ENCODE measurements at places on chromosomes 13 and 19.
A peak's percentile ranks its signal among the peaks of the same experiment; 100 is the strongest.

GRCh38 chr13:64099994-64100393 lies 2684.3 kb upstream of the PCDH20 start:
- no peak for DNase-seq

GRCh38 chr19:32809254-32809653 lies 60.3 kb downstream of the SLC7A9 start:
- no peak for DNase-seq

- no peak for DNase-seq
Measured at GRCh38 chr13:98461486-98462240, 115.2 kb downstream of the STK24 start.

GRCh38 chr13:105634059-105634458 lies 901.4 kb downstream of the EFNB2 start:
- no peak for DNase-seq

GRCh38 chr13:50599927-50600326 lies 243.6 kb downstream of the DLEU7 start:
- no peak for DNase-seq

- DNase-seq: no peak
Measured at GRCh38 chr19:6693056-6693471, 23.1 kb upstream of the TNFSF14 start.

- no peak for DNase-seq
Measured at GRCh38 chr13:100493418-100493817, 95.2 kb downstream of the GGACT start.

GRCh38 chr13:36428086-36428485 lies 4.2 kb upstream of the CCNA1 start:
- DNase-seq: no peak

DNA sequence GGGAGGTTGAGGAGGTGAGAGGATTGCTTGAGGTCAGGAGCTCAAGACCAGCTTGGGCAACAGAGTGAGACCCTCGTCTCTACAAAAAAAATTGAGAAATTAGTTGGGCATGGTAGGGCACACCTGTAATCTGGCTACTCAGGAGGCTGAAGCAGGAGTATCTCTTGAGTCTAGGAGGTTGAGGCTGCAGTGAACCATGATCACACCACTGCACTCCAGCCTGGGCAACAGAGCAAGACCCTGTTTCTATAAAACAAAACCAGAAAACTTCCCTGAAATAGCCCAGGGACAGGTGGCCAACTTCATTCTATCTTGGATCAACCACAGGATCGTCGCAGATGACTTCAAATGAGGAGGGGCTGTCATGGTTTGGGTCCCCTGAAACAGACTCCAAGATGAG lies 28.7 kb downstream of the COLGALT1 start:
- no peak for DNase-seq

- no peak for DNase-seq
Measured at GRCh38 chr13:63025741-63026140, 1610.1 kb upstream of the PCDH20 start.

DNA sequence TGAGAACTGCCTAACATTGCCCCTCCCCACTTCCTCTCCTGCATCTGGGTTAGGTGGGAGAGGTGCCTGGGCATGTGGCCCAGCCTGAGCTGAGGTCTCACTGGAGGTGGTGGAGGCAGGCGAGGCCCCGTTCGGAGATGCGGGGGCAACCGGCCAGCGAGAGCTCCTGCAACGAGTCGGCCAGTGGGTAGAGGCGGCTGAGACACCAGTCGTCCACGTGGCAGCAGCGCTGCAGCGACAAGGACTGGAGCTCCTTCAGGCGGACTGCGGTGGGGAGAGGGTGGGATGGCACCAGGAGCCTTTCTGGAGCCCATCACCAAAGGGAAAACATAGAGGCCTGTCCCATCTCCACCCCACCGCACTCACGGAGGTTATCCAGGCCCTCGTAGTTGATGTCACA lies 6.0 kb upstream of the B3GNT8 start:
- no peak for DNase-seq

- DNase-seq: no peak
Measured at GRCh38 chr19:3359919-3360420, 6.4 kb upstream of the NFIC start.

DNA sequence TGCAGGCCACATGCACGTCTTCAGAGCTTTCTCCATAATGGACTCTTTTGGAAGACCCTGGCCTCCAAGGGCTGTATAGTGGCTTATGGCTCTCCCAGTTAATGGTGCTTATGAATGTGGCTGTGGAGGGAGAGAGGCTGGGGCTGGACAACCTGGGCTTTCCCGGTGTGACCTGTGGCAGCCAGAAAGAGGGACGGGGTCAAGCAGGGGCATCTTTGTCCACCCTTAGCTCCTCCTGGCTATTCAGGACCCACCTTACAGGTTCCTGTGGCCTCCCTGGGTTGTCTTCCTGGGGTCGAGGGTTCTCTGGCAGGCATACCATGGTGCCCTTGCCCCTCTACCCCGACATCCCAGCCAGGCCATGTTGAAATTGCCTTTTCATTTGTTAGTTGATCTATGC lies 75.6 kb downstream of the SIPA1L3 start:
- DNase-seq: no peak

DNA sequence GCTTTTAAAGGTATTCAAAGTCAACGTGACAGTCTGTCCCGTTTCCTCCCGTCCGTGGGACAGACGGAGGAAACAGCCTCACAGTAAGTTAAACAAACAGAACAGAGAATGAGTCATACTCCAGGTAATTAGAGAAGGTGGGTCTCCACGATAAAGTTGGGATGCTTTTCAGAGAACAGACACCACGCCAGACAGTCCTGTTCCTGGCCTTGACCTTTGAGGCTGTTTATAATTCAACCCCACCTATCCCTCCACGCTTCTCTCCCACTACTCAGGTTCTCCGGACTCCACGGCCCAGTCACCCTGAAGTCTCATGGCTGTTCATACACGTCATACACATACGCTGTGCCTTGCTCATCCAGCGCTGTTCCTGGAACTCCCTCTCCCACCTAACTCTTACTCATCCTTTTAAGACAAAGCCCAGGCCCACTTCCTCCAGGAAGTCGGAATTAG lies 42.5 kb downstream of the ARHGEF18 start:
- no peak for DNase-seq

GRCh38 chr13:27355894-27356293 lies 68.5 kb upstream of the GTF3A start:
- no peak for DNase-seq

DNA sequence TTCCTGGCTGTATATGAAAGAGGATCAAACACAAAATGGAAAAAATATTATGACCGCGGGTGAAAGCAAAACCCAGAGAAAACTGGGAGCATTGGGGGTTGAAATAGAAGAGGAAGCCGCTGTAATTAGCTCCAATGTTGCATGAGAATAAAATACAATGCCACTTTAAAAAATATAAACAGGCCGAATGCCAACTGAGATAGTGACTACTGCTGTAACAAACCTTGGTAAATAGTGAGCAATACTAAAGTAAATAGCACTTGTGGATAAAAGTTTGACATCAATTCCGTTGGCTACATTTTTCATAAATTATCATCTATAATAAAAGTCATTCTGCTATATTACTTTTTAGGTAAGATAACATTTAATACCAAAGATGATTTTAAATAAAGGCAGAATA lies 395.8 kb upstream of the MIR17HG start:
- DNase-seq: no peak

DNA sequence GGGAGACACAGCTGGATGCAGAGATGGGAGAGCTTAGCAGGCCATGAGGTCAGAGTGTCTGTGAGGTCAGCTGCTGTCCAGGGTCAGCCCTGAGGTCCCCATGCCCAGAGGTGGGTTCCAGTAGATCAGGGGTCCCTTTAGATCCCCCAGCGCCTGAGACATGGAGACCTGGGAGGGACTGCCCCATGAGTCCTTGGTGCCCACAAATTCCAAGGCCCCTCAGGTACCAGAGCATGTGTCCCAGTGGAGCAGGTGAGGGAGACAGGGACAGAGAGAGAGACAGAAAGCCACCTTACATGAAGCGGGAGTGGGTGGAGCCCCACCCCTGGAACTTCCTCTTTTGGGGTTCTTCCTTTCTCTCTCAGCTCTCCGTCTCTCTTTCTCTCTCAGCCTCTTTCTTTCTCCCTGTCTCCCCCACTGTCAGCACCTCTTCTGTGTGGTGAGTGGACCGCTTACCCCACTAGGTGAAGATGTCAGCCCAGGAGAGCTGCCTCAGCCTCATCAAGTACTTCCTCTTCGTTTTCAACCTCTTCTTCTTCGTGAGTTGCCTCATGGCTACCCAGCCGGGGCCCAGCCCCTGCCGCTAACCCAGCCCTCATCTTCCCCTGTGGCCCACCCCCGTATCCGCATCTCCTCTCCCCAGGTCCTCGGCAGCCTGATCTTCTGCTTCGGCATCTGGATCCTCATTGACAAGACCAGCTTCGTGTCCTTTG lies at the start of gene CD37:
CD37 (plus strand) TSS at position 336 of the 713 bp plus-strand sequence; CDS start at position 471, 135 bp downstream.
- peak; percentile 63 for DNase-seq

- no peak for DNase-seq
Measured at GRCh38 chr13:99894840-99895443, 76.6 kb downstream of the ZIC5 start.

DNA sequence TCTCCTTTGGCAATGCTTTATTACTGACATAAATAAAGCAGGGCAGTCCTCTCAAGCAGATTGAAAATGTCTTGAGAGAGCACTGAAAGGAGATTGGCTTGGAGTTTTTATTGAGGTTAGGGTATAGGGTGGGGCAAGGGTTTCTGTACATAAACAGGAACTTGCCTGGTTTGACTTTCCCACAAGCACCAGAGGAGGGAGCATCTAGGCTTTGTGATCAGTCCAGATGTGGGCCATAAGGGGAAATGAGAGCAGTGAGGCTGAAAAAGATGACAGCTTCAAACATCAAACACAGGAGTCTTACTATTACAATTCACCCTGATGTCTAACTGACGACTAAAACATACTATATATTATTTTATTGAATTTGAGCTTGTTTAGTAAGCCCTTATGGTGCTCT lies 260.9 kb downstream of the MTUS2 start:
- peak; percentile 59 for DNase-seq

DNA sequence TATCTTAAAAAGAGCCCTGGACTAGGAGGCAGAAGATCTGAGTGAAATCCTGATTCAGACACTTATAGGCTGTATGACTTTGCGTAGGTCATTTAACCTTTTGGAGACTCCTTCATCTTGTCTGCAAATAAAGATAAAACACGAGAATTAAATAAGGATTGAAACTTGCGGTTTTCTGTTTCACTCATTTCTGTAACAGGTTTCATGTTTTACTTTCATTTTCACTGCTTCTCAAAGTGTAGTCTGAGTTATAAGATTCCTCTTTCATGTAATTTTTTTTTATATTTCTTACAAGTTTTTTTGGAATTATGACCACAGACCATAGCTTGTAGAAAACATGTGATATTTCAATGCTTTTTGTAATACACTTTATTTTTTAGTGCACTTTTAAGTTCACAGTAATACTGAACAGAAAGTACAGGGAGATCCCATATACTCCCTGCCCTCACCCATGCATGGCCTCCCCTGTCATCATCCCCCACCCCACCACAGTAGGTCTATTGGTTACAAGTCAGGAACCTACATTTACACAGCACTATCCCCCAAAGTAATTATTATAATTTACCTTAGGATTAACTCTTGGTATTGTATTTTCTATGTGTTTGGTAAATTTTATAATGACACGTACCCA lies 174.6 kb downstream of the ITGBL1 start:
- DNase-seq: no peak

GRCh38 chr19:41363371-41363752 lies 587 bp downstream of the B9D2 start:
- DNase-seq: no peak

GRCh38 chr19:40304306-40304705 lies 19.2 kb upstream of the AKT2 start:
- DNase-seq: no peak

GRCh38 chr13:38899571-38899970 lies 91.1 kb downstream of the STOML3 start:
- no peak for DNase-seq

DNA sequence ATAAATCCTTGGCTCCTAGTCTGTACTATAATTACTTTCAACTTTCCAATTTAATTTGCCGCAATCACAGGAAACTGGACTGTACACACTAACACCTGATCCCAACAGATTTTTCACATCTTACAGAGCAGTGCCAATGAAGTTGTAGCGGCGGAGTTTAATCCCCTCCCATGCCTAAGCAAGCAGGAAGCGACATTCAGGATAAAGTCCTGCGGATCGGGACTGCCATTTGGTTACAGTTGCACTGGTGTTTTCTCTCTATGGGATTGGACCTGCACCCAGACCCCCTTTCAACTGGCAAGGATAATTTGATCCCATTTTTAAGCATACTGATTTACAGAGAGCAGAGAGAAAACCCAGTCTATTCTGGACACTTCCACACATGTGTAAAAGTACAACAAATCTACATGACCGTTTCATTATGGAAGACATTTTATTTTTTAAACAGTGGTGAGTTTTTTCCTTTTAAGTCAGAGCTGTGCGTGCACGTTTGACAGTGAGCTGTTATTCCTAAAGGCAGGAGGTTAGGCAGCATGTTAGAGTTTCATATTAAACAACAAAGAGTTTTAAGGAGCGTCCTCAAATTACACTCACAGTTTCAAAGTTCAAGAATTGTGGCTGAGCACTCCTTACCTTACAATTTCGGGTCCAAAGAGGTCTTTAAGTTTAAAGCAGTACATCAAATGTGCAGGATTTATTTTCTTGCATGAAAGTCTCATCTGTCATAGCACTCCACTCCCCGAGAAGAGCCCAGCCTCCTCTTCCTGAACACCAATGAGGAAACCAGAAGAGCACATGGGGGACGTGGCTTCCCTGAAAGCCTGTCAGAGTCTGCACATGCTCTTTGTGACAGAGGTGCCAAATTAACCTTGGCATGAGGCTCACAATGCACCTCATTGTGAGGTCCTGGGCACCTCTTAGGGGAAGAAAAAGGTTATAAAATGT lies 141.6 kb upstream of the RFC3 start:
- no peak for DNase-seq

DNA sequence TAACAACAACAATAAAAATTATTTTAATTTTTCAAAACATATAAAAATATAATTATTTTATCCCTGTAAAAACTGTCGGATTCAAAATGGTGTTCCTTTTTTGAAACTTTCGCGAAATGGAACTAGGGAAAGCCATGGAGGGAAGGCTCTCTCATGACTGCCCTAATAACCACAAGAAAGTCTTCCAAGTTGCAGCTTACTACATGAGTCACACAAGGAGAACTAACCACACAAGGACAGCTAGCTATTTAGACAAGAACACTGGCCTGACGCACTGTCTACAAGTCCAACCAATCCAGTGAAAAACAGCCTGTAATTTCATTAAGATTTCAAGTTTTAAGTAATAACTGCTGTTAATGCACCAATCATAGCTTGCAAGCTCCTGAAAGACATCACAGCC lies 319.2 kb upstream of the PCDH9 start:
- no peak for DNase-seq

Measured in memory B cell (primary cell).